ENCODE measurements at places on chromosomes 6 and 20. TPM values are rescaled to one million over a fixed set of nuclear protein-coding genes. Genes with fewer than 3 reads are reported as not detected.

DNA sequence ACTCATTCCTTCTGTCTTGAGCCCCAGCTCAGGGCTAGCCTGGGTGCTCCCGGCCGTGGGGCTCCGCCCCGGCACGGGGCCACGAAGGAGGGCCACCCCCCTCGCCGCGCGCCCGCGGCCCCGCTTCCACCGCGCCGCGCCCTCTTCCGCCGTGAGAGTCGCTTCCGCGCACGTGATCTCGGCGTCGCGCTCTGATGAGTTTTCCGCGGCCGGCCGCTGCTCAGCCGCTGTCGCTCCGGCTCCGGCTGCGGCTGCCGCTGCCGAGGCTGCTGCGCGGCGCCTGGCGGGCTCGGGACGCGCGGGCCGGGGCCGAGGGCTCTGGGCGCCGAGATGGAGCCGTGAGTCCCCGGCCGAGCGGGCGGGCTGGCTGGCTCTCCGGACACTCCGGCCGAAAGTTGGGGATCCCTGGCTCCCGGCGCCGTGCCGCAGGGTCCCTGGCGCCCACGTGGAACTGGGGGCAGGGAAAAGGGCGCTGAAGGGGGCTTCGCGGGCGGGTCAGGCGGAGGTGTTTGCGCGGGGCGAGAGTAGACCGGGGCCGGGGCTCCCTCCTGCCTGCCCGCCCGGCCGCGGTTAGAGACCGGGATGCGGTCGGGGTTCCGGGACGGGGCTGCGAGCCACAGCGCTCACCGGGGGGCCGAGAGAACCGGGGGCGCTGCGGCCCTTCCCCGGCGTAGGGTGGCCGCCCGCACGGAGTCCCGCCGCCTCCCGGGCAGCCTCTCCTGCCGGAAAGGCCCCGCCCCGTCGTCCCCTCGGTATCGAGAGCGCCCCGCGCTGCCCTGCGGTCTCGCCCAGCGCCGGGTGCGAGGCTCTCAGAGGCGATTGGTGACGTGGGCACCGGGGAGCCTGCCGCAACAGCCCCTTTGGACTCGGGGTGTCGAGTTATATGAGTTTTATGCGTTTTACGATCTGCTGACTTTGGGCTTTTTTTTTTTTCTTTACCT, at the start of gene TMEM181:
Gene TMEM181, plus strand, starts transcription at position 197 of the 941 bp plus-strand sequence. Its CDS starts 134 bp downstream, at position 331.
- H3K4me3 ChIP-seq, result peak within 1 kb of the TSS; percentile 96
- peak within 1 kb of the TSS; percentile 99 for H3K27ac ChIP-seq
- no peaks in the 10 kb centered on the region for H3K36me3 ChIP-seq
- peak; percentile 74 for DNase-seq
- H3K4me1 ChIP-seq, result peaks cover 25% of the 10 kb centered on the region
- no peaks in the 10 kb centered on the region for H3K27me3 ChIP-seq

DNA sequence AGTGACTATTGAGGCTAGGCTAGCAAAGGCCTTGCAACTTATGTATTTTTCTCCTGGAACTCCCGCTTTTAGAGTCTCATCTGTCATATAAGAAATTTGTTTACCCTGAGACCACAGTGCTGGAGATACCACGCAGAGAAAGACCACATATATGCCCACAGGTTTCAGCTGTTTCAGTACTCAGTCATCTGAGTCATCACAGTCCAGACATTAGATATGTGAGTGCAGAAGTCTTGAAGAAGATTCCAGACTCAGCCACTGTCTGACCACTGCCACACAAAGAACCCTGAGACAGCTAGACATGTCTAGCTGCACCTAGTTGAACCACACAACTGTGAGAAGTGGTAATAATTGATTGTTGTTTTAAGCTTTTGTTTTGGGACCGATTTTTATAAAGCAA, 648.3 kb downstream of the EPM2A start:
- H3K4me3 ChIP-seq, result no peak overlapping the region
- DNase-seq, result no peak
- H3K27ac ChIP-seq, result no peak overlapping the region
- no peaks in the 10 kb centered on the region for H3K4me1 ChIP-seq
- no peaks in the 10 kb centered on the region for H3K36me3 ChIP-seq

FKBP1A gene
- total RNA-seq, result 132 TPM

TRIM31 gene
- not detected for total RNA-seq

- peaks cover 13% of the 10 kb centered on the region for H3K4me1 ChIP-seq
- H3K27ac ChIP-seq, result peak within 1 kb of the TSS; percentile 17
- DNase-seq, result no peak
- peaks cover 36% of the 10 kb centered on the region for H3K27me3 ChIP-seq
- no peaks in the 10 kb centered on the region for H3K36me3 ChIP-seq
- H3K4me3 ChIP-seq, result no peak within 1 kb of the TSS
Measured at GRCh38 chr6:41200901-41201763, at the start of gene TREML2. TSS of gene TREML2 (minus strand) at chr6:41201149. CDS start at chr6:41201008, 141 bp downstream.

DNA sequence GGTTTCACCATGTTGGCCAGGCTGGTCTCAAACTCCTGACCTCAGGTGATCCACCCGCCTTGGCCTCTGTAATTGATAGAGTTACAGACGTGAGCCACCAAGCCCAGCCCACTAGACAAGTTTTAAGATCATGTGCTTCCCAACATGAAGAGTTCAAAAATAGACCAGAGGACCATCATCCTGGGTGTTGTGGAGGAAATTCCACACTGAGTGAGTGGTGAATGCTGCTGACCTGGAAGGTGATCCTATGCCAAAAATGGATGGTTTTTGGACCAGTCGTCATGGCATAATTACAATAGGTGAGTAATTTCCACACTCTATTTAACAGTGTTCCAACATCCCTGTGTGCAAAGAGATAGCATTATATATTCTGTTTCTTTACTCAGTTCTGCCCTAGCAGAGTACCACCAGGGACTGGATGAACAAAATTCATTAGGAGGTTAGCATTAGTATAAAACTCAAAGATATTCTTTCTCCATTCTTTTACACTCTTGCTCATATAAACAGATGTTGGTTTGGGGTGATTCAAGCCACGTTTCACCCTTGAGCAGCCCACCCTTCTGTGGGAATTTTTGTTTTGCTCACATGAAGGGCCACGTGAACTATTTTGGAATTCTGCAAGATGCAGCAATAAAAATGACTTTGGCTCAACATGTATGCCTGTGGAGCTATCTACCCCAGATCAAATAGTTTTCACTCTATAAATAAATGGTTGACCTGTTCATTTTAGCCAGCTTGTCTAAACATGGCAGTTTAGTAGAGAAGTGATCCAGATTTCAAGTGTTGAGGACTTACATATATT, 206.2 kb upstream of the TCF21 start:
- H3K4me1 ChIP-seq, result peaks cover 15% of the 10 kb centered on the region
- DNase-seq, result no peak
- peak overlapping the region; percentile 53 for H3K27ac ChIP-seq

GRCh38 chr20:45970646-45971424, 1.2 kb downstream of the ZNF335 start:
- no peak for DNase-seq
- H3K4me3 ChIP-seq, result peak overlapping the region; percentile 75
- peaks cover 6% of the 10 kb centered on the region for H3K36me3 ChIP-seq

DNA sequence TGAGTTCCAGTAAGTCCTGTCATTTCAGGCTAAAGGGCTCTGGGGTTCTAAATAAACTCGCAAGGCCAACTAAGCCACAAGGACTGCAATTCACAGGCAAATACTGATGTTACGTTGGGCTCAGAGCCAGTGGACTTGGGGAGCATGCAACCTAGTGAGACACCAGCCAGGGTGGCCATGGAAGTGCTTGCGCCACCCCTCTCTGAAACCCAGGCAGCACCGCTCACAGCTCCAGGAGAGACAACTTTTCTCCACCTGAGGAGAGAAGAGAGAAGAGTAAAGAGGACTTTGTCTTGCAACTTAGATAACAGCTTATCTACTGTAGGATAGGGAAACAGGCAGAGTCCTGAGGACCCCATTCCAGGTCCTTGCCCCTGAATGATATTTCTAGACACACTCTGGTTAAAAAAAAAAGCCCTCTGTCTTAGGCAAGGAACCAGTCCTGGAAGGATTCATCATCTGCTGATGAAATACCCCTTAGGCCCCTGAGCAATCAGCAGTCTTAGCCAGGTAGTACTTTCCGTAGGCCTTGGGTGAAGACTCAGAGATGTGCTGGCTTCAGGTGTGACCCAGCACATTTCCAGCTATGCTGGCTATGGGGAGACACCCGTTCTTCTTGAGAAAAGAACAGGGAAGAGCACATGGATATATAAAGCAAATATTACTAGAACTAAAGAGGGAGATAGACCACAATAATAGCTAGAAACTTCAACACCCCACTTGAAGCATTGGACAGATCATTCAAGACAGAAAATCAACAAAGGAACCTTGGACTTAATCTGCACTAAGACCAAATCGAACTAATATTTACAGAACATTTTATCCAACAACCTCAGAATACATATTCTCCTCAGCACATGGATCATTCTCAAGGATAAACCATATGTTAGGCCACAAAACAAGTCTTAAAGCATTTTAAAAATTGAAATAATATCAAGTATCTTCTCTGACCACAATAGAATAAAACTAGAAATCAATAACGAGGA, 31.5 kb upstream of the TBC1D32 start:
- no peak overlapping the region for H3K27ac ChIP-seq
- H3K27me3 ChIP-seq, result no peaks in the 10 kb centered on the region
- DNase-seq, result no peak
- no peak overlapping the region for H3K4me3 ChIP-seq
- no peaks in the 10 kb centered on the region for H3K4me1 ChIP-seq
- no peaks in the 10 kb centered on the region for H3K36me3 ChIP-seq

HLA-DRA gene
- total RNA-seq, result not detected

GRCh38 chr6:151067684-151068596, 171.8 kb upstream of the AKAP12 start:
- peaks cover 60% of the 10 kb centered on the region for H3K4me1 ChIP-seq
- no peak overlapping the region for H3K4me3 ChIP-seq
- H3K27ac ChIP-seq, result peak overlapping the region; percentile 97
- no peaks in the 10 kb centered on the region for H3K27me3 ChIP-seq
- H3K36me3 ChIP-seq, result peaks cover 7% of the 10 kb centered on the region

DNA sequence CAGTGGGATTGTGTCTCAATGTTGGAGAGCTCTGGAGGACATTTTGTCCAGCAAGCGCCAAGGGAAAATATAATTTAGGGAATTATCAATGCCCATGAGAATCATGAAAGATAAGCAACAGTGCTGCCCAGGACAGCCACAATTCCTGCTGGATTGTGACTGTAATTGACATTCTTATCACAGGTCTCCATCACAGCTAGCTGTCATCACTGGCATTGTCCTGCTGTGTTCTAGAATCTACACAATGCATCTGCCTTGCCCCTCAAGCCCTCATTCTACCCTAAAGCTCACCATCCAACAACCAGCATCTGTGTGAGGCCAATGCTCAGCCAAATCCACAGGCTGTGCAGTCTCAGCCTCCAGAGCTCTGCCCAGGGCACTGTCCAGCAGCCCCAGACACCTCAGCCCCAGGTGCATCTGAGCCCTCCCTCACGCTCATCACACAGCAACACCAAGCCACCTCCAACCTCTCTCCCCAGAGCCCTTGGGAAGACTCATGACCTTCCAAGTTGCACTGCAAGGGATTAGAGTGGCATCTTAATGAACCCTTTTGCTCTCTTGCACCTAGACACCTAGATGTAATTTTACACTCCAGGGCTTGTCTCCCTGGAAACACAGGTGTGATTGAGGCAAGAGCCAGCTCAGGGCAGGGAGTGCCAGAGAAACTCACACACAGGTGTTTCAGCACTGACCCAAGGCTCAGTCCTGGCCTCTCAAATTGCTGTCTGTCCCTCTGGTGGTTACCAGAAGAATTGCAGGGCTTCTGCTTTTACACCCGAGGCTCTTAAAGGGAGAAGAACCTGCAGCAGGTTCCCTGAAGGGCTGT, 85.2 kb upstream of the PHACTR3 start:
- DNase-seq, result no peak
- no peak overlapping the region for H3K27ac ChIP-seq
- no peak overlapping the region for H3K4me3 ChIP-seq
